ENCODE measurements at places on chromosomes 13 and 19.

DNA sequence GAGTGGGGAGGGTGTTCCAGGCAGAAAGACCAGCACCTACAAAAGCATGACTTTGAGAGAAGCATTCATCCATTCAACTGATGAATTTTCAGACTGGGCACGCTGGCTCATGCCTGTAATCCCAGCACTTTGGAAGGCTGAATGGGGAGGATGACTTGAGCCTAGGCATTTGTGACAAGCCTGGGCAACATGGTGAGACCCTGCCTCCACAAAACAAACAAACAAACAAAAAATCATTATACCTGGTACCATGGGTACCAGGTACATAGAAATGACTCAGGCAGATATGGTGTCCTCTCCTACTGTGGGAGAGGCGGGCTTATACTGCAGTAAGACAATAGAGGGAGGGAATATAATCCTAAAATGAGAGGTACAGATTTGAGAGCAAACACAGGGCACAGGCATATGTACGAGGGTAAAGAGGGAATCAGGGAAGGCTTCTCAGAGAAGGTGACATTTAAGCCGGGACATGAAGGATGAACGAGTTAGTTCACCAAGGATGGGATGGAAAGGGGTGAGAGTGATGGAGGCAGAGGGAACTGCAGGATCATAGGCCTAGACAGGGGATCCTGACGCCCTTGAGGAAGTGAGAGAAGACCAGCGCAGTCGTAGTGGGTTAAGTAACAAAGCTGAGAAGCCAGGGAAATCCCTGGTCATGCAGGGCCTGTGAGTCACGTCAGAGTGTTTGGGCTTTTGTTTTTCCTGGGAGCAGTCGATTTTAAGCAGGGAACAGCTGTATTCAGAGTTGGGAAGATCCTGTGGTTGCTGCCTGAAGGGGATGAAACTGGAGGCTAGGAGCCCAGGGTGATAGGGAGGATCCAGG lies 2.9 kb downstream of the CYP2S1 start:
- DNase-seq, result no peak

DNA sequence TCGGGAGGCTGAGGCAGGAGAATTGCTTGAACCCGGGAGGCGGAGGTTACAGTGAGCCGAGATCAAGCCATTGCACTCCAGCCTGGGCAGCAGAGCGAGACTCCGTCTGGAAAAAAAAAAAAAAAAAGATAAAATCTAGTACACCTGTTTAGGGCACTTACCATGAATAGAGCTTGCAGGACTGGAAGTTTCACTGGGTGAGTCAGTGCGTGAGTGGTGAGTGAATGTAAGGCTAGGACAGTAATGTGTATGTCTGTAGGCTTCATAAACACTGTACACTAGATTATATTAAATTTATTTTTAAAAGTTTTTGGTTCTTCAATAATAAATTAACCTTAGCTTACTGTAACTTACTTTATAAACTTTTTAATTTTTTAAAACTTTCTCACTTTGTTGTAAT lies 22.9 kb downstream of the PPP5C start:
- no peak for DNase-seq

GRCh38 chr19:3129112-3129511 lies 6.7 kb upstream of the GNA15 start:
- peak; percentile 42 for DNase-seq

- DNase-seq, result peak; percentile 50
Measured at GRCh38 chr13:20702915-20703779, at the start of gene IL17D. Gene IL17D (plus strand): TSS chr13:20703699. CDS start chr13:20704002, 303 bp downstream.

DNA sequence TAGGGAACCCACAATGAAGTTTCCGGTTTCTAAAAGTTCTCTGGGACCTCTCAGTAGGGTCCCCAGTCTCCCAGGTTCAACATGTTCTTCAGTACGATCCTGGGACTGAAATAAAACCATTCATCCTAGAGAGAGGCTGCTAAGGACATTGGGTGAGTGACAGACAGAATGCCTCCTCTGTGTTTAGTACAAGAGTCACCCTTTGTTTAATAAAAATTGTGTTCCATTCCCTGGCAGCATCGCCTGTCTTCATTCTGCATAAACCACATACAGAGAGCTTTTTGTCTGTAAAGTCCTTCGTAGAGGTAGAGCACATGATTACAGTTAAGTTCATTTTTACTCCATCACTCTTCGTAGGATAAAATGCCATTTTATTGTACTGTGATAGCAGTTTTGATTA lies 95.3 kb upstream of the GPR12 start:
- DNase-seq, result no peak

DNA sequence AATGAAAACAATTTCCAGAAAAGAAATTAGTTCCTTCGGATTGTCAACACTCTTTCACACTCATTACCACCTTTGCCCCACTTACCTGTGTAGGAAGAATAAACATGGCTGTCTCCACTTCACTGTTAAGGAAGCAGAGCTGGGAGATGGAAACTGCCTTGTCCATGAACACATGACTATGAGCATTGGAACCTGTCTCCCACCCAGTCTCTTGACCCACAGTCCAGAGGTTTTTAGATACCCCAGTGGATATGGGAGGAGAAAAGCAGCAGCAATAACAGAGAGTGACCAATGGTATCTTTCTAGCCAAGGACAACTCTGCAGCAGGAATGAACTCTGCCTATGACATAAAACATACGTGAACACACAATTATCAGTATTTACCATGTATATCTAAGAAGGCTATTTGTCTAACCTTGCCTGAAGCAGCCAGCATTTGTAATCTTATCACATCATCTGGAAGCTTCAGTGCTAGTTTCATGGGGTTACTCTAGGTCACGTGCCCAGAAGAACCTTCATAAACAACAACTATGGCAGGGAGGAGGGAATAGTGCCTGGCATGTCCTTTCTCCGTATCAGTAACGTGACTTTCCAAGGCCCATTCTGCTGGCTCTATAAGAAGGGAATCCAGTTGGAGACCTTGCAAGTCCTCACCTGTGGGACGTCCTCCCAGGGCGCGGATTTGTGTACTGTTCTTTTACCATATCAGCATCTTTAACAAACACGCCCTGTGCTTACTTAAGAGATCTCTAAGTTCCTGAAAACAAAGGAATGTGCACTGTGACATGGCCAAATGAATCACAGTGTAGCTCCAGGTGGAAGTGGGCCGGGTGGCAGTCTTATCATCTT lies 221.8 kb upstream of the UBL3 start:
- no peak for DNase-seq

DNA sequence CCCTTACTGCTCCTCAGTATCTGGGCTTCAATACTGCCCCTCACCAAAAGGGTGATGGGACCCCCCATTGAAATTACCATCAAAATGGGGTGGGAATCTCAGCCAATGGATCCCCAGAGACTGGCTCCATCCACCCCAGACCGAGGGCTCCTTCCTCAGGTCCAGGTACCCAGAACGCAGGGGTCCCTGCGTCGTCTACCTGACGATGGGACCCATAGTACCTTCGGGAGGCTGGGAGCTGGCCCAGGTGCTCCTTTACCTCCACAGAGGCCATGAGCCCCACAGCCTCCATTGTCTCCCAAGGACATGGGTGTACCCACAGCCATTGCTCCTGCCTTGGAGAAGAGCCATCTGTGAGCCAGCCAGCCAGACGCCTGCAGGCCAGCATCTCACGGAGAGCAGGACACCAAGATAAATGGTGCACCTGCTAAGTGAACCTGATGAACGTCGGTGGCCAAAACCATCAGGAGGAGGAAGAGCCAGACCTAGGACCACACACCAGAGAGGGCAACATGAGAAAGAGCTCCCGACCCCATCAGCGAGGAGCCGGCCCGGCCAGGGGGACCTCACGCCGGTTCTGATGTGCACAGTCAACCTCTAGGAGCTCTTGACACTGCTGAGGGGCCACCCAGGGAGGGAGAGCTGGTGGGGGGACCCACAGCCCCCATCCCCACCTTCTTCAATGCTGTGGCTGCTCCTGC lies 156.8 kb upstream of the SOX1 start:
- no peak for DNase-seq

DNA sequence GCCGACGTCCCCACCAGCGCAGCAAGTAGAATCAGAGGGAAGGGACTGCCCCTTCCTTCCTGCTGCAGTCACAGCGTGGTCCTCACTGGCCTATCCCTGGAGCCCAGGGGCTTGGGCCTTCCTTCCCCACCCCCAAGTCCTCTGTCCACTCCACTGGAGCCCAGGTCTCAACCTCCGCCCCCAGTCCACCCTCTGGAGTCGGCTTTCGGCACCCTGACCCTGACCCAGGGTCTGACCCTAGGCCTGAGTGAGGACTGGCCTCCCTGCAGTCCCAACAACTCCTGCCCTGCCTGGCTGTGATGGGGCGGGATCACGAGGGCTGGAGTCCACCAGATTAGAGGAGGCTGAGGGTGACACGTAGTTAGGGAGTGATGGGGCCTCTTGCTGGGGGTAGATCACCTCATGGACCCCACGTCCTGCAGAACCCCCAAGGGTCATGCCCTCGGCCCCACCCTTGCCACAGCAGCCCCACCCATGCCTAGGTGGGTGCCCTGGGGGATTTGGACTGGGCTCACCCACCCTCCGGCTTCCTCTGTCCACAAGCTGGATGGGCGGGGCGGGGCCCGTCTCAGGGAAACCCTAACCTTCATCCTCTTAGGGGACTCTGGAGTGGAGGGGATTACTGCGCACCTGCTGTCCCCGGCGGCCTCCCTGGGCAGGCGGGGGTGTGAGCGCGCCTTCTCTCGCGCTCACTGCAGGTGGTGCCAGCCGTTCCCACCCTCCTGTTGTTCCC lies 3.8 kb downstream of the RAX2 start:
- no peak for DNase-seq

DNA sequence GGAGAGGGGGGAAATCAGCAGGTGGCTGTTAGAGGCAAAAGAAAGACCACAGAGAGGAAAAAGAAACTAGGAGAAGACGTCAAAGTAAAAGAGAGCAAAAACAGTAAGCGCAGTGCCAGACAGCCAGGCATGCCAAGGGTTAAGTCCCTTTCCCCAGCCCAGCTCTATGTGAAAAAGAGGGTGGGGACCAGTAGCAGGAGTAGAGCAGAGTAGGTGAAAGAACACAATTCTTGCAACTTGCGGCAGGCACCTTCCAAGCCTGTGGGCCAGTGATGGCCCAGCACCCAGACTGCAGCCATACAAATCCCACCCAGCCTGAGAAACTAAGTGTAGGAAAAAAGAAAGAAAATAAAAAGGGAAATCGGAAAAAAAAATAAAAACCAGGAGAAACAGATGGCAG lies 64.2 kb upstream of the ZNF85 start:
- DNase-seq, result no peak

DNA sequence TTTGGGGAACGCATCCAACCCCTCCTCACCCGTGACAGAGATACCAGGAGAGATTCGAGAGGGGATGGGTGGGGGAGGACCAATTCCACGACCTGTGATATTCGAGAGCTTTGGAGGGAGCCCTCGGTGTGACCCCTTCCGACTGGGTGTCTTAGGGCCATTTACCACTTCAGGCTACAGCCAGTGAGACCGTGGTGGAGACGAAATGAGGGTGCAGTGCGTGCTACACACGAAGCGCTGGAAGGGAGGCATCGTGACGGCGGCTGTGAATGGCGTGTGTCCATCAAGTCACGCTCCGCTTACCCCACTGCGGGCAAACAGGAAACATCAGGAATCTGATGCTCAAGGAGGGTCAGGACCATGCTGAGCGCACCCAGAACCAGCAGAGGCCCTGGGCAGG lies 10.4 kb downstream of the CTU1 start:
- DNase-seq, result no peak

GRCh38 chr13:98026457-98026857 lies 73.0 kb downstream of the IPO5 start:
- peak; percentile 19 for DNase-seq

DNA sequence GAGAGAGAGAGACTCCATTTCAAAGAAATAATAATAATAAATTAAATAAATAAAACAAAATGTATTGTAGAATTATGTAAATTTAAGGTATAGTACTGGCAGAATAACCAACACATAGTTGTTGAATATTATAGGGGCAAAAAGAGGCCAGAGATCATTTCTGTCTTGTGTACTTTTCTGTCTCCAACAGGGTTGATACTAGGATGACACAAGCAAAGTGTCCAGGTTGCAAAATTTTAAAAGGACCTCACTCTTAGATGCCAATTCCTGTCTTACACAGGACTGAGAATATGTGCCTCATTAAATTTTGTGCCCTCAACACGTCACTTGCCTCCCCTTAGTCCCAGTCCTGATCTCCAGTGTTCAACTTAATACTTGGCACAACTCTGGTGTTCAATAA lies 2.2 kb upstream of the AP2S1 start:
- no peak for DNase-seq

- no peak for DNase-seq
Measured at GRCh38 chr19:55275851-55276719, 3.8 kb downstream of the HSPBP1 start.

- no peak for DNase-seq
Measured at GRCh38 chr13:76992548-76993001, 694 bp downstream of the CLN5 start.

GRCh38 chr13:46321494-46322225 lies 65.4 kb downstream of the RUBCNL start:
- peak; percentile 61 for DNase-seq

GRCh38 chr13:98619556-98619955 lies 42.6 kb upstream of the STK24 start:
- DNase-seq, result no peak

DNA sequence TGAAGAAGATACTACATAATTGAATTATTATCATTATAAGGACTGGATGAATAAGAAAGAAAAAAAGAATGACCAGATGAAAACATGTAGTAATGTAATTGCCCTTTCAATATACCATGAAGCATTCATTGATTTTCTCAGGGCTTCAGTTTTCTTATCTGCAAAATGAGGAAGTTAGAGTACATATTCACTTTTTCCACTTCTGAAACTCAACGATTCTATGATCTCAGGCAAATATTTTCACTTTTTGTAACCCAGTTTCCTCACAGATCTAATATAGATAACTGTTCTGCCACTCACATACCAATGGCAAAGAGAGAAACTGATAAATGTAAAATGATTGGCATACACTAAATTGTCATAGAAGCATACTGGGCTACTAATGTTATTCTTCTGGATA lies 856.6 kb upstream of the KLHL1 start:
- no peak for DNase-seq

- no peak for DNase-seq
Measured at GRCh38 chr19:7969555-7969939, 26.1 kb upstream of the TIMM44 start.

DNA sequence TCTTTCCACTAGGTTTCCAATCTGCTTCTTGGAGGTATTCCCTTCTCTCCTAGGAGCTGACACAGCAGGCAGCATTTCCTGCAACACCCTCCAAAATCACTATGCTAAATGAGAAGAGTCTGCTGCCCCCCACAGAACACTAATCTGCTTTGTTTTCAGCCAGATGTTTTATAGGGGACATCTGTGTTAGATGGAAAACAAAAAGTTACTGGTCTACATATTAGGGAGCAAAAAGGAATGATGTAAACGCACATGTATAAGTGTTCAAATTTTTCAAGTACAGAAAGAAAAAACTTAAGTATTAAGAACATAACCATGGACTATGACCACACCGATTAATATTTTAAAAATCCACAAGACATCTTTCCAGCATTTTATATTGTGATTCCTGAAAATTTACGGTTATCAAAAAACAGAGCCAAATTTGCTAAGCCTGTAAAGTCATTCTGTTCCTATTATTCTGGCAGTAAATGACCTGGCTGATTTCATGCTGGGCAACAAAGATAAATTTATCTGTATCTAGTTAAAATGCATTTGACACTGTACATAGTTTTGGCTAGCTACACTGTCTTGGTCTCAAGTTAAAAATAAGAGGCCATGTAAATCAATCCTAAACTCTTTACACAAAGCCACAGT lies 63.3 kb downstream of the DCLK1 start:
- peak; percentile 18 for DNase-seq

- DNase-seq, result peak; percentile 68
Measured at GRCh38 chr19:30955112-30956104, 393.8 kb downstream of the TSHZ3 start.

- DNase-seq, result peak; percentile 88
Measured at GRCh38 chr19:52535771-52536447, 8.4 kb downstream of the ZNF808 start.
